GM10248 (cell line): ENCODE measurements at places on chromosomes 5 and 9.

GRCh38 chr5:7445068-7445467 lies 49.1 kb downstream of the ADCY2 start:
- DNase-seq = no peak

DNA sequence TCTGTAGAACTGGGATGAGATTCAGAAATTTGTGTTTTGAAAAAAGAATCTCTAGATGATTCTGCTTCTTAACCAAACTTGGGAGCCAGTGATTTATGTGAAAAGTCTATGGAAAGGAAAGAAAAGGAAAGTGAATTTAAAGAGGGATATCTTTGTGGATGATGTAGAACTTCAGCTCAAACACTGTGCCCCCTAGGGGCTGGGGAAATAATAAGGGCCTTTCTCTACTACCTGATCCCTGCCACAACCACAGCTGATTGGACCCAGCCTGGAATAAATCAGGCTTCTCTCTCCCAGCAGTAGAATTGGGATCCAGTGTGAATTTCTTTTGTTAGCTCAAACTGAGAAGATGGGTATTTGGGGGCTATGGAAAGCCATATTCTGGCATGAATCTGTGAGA lies 155.0 kb downstream of the PRELID2 start:
- no peak for DNase-seq

GRCh38 chr5:36444582-36445418 lies 143.1 kb upstream of the RANBP3L start:
- DNase-seq = no peak

GRCh38 chr5:142391058-142391845 lies 66.4 kb upstream of the SPRY4 start:
- no peak for DNase-seq

GRCh38 chr5:3606121-3606831 lies 10.6 kb downstream of the IRX1 start:
- no peak for DNase-seq

DNA sequence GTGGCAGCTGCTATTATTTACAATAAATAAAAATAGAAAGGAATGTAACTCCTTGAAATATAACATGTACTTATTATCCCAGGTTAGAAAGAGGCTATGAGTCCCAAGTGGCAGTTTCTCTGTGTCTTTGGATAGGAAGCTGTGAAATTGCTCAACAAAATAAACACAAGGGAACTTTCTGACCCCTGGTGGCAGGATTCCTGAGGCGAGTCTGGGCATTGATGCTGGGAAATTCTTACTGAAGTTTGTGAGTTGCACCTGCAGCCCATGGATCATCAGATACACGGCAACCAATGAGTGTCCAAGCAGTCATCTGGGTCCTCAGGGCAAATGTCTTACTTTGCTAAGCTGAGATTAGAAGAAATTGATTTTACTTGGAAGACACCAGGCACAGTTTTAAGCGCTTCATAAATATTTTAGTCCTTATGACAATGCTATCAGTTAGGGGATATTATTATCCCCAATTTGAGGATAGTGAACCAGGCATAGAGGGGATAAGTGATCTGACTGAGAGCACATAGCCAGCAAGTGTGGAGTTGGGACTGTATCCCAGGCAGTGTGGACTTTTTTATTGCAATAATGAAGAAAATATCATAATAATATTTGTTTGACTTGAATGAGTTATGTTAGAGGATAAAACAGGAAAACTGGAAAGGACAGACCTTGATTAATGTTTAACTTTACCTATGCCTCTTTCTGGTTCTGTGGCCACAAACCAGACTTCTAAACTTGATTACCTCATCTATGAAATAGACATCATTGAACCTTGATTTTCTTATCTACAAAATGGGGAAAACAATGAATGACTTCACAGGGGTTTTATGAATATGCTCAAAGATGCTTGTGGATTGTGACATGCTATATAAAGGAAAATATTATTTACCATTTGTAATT lies 265.5 kb upstream of the ADAMTSL1 start:
- no peak for DNase-seq

DNA sequence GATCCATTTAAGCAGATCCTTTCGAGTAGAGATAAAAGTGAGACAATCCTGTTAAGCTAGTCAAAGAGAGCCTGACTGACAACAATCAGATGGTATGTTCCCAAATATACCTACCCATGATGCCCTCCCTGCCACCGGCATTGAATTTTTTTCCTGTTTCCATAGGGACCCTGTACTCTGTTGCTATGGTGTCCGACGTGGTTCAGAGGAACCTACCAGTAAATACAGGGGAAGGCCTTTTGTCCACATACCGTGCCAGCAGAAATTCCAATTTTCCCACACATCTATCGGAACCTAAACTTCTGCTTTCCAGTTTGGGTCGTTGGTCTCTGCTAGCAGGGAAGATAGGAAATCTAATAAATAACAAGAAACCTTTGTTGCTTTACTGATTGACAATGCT lies 64.7 kb downstream of the MEGF10 start:
- no peak for DNase-seq

DNA sequence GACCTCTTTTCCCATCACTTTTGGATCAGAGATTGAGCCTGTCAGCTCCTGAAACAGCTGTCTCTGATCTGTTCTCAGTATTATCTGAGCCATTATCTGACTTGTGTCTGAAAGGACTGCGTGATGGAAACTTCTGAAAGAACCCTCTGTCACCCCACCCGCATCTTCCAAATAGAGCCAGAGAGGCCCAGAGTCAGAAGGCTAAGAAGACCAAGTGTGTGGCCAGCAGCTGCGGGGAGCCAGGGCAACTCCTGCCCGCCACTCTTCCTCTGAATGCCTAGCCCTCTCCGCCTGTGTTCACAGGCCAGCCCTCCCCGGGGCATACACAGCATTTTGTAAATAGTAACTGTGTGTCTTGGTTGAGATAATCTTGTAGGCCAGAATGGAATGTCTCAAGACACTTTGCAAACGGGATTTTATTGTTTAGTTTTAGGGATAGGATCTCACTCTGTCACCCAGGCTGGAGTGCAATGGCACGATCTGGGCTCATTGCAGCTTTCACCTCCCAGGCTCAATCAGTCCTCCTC lies 92.7 kb downstream of the AOPEP start:
- no peak for DNase-seq

DNA sequence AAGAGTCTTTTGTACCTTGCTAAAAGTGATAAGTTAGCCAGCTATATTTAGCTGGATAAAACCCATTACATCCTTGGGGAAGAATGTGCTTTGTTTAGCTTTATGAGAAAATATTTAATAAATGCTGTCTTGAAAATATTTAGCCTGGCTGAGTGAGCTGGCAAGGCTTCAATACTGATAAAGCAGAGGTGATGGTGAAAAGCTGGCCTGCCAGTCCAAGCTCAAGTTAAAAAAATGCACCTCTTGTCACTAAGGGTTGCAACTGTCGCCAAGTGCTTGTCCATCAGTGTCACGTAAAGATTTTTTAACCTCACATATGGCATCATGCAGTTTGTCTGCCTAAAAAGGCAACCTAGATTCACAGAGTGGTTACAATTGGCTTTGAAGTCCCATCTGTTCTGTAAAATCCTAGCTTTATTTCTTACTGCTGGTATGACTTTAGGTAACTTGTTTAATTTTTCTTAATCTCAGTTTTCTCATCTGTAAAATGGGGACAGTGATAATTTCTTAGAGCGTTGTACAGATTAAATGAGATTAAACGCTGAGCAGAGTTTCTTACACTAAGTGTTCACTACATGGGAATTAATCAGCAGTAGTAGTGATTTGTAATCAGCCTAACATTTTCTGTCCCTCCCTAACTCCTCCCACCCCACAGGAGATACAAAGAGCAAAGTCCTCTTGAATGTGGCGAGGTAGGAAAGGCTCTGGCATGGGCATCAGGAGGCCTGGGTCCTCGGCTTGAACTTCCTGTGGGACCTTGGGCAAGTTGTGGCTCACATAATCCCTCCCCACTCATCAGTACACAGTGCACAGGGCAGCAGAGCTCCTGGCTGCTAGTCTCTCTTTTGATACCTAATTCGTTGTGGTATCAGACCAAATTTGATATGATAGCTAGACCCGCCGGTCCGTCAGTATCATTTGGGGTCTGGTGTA lies 48.7 kb downstream of the PIK3R1 start:
- DNase-seq = no peak

- no peak for DNase-seq
Observed at GRCh38 chr5:74616236-74617146, 24.0 kb downstream of the ENC1 start.

DNA sequence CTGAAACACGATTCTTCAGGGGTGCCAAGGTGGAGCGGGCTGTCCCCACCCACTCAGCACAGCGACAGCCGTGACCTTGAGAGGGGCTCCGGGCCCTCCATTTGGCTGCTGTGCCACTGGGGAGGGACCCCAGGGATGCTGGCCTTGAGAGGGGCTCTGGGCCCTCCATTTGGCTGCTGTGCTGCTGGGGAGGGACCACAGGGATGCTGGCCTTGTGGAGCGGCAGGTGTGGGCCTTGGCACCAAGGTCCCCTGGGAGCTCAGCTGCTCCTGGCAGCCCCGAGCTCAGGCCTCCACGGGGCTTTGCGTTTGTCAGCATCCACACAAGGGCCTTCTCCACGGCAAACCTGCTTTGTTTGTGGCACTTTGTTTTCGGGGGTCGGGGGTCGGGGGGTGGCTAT lies 137.6 kb upstream of the LPCAT1 start:
- no peak for DNase-seq

GRCh38 chr9:87504938-87505337 lies 7.3 kb downstream of the DAPK1 start:
- no peak for DNase-seq

- no peak for DNase-seq
Observed at GRCh38 chr9:69548681-69549080, 123.5 kb downstream of the APBA1 start.

- no peak for DNase-seq
Observed at GRCh38 chr9:100351508-100351907, 1.2 kb downstream of the TEX10 start.

DNA sequence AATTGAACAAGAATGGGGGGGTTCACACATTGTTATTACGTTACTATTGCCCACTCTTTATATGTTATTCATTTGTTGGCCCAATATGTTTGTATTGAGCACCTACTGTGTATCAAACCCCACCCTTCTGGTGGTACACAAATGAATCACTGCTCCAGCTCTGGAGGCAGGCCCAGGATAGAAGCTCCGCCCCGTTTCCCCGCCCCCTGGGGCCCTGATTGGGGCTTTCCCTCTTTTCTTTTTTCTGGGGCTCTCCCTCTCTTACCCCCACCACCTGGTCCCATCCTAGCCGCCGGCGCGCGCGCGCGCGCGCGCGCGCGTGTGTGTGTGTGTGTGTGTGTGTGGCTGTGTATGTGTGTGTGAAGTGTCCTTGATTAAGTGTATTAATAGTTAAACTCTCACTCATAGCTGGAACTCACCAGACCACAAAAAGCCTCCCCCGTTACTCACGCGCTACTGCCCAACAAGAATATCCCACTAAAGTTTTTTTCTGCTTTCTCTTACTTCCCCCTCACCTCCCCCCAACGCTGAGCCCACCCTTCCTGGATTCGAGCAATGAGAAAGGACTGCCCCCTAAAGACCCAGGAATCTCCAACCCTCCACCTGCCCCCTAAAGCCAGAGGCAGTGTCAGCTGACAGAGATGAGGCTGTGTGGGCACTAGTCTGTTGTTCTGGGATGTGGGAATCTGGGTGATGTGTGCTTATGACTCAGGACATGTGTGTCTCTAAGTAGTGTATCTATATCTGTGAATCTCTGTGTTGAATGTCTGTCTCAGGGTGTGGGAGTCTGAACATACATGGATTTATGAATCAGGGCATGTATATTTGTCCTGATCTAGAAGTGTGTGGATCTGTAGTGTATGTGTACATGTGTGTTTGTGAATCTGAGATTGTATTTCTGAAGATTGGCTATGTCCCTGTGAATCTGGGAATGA lies 4.0 kb downstream of the CXXC5 start:
- peak; percentile 93 for DNase-seq

DNA sequence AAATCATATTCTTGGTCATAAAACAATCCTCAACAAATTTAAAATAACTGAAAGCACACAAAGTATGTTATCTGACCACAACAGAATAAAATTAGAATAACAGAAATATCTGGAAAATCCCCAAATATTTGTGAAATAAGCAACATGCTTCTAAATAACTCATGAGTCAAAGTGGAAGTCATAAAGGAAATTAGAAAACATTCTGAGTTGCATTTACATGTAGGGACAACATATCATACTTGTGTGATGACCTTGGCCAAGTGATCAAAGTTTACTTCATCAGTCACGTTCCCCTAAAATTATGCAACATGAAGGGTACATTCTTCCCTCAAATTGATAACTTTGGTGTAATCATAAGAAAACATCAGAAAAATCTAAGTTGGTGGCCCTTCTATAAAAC lies 64.7 kb downstream of the CSF2 start:
- DNase-seq = no peak

- no peak for DNase-seq
Observed at GRCh38 chr9:129416821-129417539, 203.9 kb downstream of the C9orf50 start.

- DNase-seq = no peak
Observed at GRCh38 chr5:178554311-178554710, 35.9 kb downstream of the COL23A1 start.
